Hair follicular keratinocyte (primary cell): ENCODE measurements at places on chromosomes 2 and 18. TPM values are rescaled to one million over a fixed set of nuclear protein-coding genes. Genes with fewer than 3 reads are reported as not detected.

The AFF3 gene
- not detected in 2 replicates for total RNA-seq

The IL36B gene
- total RNA-seq: not detected in 2 replicates

The ZNF892 gene
- total RNA-seq: 2.7 and 3.1 TPM in 2 replicates

The CYS1 gene
- 1.3 and 4.1 TPM in 2 replicates for total RNA-seq

The CYTIP gene
- total RNA-seq: not detected in 2 replicates

The EFHD1 gene
- total RNA-seq: not detected in 2 replicates

The ZAP70 gene
- not detected in 2 replicates for total RNA-seq

The ACKR3 gene
- 1.4 and 3.3 TPM in 2 replicates for total RNA-seq

The FAHD2B gene
- 9.1 and 13.1 TPM in 2 replicates for total RNA-seq
